H1 (cell line): ENCODE measurements at places on chromosomes 12 and 14. TPM values are rescaled to one million over a fixed set of nuclear protein-coding genes. Genes with fewer than 3 reads are reported as not detected.

The KITLG gene
- total RNA-seq, result 7.8 TPM in 2 replicates

- H3K27ac ChIP-seq, result no peak overlapping the region
- DNase-seq, result no peak
- no peak overlapping the region for H3K4me3 ChIP-seq
- no peaks in the 10 kb centered on the region for H3K27me3 ChIP-seq
- H3K36me3 ChIP-seq, result no peaks in the 10 kb centered on the region
Observed at GRCh38 chr14:100866666-100867630, 36.6 kb downstream of the RTL1 start.

The ERO1A gene
- total RNA-seq, result 36.5 and 42.0 TPM in 2 replicates

The TMEM253 gene
- 1.3 and 1.9 TPM in 2 replicates for total RNA-seq

The ACOT6 gene
- total RNA-seq, result not detected in 2 replicates

GRCh38 chr12:39764944-39765560 is 145.4 kb upstream of the ABCD2 start:
- no peak for DNase-seq
- no peak overlapping the region for H3K4me3 ChIP-seq
- H3K27me3 ChIP-seq, result no peaks in the 10 kb centered on the region
- H3K4me1 ChIP-seq, result peaks cover 2% of the 10 kb centered on the region; the same call in 1 of the 2 replicates
